ENCODE measurements at places on chromosomes 2 and 18.

- no peak for DNase-seq
These were observed 1948.4 kb upstream of the PIK3C3 start for GRCh38 chr18:40006634-40007033.

DNA sequence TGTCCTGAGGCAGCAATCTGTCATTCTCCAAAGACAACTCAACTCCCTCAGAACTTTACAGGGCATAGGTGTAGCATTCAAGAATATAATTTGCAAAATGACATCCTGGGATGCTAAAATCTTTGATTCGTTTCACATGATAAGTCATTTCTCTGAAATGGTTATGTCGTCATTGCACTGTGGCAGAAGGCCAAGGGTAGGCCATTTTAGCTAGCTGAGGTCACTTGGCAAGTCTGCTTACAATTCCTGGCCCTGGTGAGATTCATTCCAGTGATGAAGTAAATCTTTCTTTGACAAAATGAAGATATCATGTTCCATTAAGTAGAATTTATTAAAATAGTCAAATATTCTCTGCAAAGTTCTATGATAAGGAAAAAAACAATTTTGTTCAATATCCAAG is 1410.3 kb upstream of the LRRTM1 start:
- no peak for DNase-seq

DNA sequence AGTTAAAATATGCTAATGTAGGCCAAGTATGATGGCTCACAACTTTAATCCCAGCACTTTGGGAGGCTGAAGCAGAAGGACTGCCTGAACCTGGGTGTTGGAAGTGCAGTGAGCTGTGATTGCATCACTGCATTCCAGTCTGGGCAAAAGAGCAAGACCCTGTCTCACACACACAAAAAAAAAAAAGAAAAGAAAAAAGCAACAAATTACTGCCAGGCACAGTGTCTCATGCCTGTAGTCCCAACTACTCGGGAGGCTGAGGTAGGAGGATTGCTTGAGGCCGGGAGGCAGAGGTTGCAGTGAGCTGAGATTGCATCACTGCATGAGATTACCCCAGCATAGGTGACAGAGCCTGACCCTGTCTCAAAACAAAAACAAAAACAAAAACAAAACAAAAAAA is 110.6 kb downstream of the PRELID3A start:
- no peak for DNase-seq

GRCh38 chr2:121019071-121019470 is 265.9 kb downstream of the TFCP2L1 start:
- no peak for DNase-seq

DNA sequence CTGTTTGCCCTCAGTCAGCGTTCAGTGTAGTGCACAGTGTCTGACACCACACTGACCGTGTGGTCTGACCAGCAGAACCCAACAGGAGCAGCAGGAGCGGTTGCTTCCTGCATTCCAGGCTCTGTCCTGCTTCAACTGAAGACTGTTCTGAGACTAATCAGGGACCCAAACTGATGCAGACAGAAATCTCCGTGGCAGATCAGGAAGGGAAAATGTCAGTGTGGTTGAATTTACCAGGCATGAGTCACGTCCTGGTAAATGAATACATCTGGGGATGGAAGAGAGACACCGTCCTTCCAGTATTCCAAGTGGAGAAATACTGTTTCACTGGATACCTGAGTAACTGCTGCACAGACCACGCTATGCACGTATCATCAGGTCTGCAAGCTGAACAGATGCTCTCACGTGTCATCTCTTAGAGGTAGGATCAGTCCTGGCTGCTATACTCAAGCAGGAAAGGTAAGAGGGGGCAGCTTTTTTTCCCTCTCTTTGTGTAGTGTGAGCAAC is 223.6 kb upstream of the EPAS1 start:
- peak; percentile 24 for DNase-seq

DNA sequence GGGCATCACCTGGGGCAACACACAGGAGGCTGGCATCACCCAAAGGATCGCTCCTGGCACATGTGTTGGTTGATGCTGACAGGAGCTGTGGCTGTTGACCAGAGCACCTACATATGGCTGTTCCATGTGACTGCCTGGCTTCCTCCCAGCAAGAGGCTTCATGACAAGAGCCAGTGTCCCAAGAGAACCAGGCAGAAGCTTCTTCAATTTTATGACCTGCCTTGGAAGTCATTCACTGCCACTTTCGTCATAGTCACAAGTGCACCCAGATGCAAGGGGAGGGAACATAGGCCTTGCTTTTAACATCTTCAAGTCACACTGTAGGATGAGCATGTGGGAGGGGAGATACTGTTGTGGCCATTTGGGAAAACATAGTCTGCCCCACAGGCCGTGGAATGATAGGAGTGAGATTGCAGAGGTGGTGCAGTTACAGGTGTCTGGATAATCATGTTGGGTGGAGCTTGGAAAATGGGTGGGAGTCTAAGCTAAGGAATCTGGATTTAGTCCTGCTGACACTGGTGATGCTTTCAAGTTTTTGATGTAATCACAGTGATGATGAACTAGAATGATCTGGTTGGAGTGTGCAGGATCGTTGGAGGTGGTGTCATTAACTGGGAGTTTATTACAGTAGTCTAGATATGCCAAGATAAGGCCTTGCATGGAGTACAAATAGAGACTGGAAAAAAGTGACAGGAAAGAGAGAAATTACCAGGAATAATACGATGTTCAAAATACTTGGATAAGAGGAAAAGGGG is 107.0 kb downstream of the RAPGEF4 start:
- no peak for DNase-seq

- no peak for DNase-seq
These were observed 220.9 kb upstream of the EPHA4 start for GRCh38 chr2:221792971-221793521.

- no peak for DNase-seq
These were observed 6.0 kb downstream of the ZNF397 start for GRCh38 chr18:35246831-35247230.

- no peak for DNase-seq
These were observed 56.2 kb downstream of the AQP4 start for GRCh38 chr18:26809346-26809745.

DNA sequence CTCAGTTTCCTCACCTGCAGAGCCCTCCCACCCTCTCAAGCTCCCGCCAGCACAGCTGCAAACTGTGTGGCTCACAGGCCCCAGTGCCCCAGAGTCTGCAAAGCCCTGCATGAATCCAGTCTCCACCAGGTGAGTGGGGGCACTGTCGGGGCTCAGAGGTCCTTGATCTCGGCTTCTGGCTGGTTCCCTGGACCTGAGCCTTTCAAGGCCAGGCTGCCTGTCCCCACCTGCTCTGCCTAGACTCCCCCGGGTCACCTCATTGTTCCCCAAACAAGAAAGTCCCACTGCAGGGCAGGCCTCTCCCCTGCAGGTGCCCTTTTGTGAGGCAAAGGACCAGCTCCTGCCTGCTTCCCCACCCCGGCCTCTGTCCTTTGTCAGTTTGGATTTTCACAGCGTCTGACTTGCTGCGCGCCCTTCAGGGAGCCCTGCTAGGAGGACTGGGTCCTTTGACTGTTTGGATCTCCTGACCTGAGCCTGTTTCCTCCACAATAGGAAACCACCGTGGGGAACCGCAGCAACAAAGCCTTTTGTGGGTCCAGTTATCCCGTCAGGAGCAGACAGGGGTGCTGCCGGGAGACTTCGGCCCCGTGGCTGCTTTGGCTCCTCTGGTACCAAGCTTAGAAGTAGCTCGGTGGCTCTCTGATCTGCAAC is 200.5 kb upstream of the HDAC4 start:
- DNase-seq: no peak

DNA sequence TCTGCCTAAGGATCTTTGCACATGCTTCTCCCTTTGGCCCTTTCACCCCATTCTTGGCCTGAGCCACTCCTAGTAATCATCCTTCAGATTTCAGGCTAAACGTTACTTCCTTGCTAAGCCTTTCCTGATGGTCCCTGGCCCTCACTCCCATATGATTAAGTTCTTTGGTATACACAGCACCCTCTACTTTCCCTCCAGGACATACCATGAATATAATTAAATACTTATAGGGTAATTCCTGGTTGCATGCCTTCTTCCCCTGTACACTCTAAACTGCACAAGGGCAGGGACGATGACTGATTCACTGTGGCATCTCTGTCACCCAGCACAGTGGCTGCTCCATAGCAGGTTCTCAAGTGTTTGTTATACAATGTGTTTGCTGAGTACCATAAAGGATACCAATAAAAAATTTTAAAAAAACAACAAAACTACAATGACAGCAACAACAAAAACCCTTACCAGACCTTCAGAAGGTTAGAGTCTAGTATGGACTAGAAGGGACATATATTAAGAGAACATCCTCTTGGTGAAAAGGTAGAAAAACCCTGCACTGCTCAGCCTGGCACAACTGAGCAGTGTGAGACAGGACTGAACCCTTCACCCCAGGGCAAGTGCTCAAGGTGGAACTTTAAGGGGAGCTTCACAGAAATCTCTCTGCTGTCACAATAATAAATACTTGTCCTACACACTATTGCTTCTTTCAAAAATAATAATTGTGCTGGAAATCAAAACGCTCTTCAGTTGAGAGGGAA is 76.2 kb downstream of the AAK1 start:
- DNase-seq: peak; percentile 84

- no peak for DNase-seq
These were observed 86.6 kb upstream of the POMC start for GRCh38 chr2:25254961-25255360.

DNA sequence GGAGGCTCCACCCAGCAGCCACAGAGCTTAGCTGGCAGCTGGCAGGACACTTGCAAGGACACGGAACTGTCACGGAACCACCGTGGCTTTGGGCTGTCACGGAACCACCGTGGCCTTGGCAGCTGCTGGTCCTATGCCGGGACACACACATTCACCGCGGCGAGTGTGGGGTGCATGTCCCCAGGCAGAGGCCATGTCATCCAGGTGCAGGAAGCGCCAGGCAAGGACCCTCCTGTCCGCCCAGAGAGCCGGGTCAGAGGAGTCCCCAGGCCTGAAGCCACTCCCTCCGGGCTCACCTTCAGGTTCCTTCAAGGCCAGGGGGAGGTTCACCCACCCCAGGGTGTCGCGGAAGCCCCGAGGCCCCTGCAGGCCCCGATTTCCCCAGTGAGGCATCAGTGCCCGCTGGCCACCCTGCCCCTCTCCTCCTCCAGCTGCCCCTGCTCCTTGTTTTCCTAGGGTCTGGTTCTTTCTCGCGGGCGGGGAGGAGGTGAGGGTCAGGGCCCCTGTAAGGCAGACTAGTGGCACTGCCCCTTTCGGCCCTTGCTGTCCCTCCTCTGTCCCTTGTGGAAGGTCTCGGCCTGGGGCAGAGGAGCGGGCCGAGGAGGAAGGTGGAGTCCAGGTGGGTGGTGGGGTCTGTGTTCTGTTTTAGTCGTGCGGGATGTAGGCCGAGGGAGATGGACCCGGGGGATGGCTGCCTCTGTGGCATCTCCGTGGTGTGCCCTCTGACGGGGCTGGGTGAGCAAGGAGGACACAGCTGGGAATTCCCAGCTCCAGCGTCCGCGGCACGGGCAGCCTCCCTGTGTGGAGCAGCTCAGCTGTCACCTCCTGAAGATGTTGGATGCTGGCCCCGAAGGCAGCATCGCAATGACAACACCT is 60.6 kb downstream of the NFATC1 start:
- DNase-seq: no peak

DNA sequence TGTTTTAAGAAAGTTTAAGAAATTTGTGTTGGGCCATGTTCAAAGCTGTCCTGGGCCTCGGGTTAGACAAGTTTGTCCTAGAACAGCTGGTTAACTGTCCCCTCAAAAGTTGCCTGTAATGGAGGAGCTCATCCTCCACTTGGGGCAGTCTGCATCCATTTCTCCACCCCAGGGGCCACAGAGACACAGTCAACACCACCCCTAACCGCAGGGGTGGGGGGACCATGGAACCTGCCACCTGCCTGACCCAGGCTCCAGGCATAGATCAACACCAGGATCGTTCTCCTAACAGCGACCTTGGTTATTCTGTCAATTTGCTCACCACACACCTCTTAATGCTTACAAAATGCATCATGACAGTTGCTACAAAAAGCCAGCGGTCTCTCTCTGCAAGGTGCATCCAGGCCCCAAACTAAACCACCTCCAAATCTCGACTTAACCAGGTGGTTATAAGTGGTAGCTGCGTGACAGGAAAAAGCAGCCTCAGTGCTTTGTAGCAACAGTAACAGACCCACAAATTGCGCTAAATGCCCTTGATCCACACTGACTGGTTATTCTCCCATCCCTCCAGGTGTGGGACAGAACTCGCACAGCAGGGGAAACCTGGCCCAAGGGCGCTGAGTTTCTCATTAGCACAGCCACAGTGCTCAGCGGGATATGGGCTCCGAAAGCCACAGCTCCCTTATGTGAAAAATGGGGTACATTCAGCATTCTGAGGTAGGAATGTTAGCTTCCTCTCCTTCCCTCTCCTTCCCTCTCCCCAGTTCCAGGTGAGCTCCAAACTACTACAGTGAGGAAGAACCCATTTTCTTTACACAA is 48.0 kb downstream of the HDLBP start:
- no peak for DNase-seq

GRCh38 chr18:64330161-64330560 is 181.3 kb upstream of the LINC00305 start:
- no peak for DNase-seq

GRCh38 chr2:104658144-104658835 is 195.6 kb upstream of the POU3F3 start:
- no peak for DNase-seq

DNA sequence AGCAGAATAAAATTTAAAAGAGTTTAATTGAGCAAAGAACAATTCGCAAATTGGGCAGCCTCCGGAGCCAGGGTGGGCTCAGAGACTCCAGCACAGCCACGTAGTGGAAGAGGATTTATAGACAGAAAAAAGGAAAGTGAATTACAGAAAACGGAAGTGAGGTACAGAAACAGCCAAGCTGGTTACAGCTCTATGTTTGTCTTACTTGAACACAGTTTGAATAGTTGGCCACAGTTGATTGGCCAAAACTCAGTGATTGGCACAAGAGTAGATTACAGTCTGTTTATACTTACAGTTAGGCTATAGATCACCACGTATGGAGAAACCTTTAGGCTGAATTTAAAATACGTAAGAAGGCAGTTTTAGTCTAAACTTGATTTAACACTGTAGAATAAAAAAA is 78.8 kb upstream of the NEDD4L start:
- no peak for DNase-seq

DNA sequence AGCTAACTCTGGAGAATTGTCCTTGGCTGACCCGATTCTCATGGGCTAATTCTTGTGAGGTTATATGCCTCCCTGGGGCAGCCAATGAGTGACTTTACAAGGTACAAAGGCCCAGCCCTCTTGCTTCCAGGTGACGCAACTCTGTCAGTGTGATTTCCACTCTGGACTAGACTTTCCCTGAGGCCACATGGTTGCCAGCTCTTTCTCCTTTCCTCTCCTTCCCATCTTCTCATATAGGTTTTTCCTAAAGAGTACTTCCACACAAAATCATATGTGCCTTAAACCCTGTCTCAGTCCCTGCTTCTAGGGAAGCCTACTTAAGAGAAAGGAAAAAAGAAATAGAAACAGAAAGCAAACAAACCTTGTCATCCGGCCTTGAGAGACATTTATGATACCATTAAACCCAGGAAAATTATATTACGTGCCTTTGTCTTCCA is 226.2 kb upstream of the ZSWIM2 start:
- DNase-seq: no peak

DNA sequence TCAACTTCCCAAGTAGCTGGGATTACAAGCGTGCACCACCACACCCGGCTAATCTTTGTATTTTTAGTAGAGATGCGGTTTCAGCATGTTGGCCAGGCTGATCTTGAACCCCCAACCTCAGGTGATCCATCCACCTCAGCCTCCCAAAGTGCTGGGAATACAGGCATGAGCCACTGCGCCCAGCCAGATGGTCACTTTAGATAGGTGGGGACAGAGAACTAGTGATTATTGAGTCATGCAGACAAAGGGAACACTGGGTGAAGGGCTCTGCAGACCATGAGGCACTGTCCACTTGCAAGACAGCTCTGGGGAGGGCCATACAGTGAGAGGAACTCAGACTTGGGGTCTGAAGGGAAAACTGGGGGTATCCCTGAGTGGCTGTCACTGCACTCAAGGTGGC is 58.4 kb upstream of the POMC start:
- DNase-seq: no peak
